ENCODE measurements at places on chromosomes 1 and 21.

GRCh38 chr1:36397083-36397377, 678 bp downstream of the LSM10 start:
- no peak for DNase-seq

DNA sequence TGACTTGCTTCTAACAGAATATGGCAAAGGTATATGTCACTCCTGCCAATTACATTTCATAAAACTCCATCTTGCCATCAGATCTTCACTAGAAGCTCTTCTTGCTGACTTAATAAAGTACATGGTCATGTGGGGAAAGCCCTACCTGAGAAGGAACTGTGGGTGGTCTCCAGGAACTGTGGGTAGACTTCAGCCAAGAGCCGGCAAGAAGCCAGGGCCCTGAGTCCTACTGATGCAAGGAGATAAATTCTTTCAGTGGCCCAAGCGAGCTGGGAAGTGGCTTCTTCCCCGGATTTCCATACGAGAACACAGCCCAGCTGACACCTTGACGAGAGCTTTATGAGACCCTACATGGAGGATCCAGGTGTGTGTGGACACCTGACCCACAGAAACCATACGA, 228.7 kb downstream of the SMYD3 start:
- no peak for DNase-seq

GRCh38 chr21:41620982-41621381, 113.0 kb upstream of the TMPRSS2 start:
- DNase-seq: no peak

DNA sequence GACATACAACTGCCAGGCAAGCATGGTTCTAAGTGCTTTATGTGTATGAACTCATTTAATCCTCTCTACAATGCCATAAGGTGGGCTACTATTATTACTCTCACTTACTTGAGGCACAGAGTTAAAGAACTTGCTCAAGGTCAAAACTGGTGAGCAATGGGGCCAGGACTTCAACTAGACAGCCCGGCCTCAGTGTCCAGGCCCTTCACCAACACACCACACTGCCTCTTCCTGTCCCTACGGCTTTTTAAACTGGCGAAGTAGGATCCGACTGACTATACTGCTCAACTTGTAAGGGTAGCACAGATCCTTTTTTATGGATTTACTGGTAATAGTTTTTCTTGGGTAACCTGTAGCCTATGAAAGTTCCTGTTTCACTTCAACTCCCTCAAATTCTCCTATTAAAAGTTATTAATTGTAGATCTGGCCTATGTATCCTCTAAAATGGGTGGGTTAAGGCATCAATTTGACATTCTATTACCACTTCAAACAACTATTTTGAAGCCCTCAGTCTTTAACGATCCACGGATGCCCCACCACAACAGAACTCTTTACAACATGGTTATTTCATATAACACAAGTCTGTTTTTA, 4.3 kb downstream of the ERRFI1 start:
- no peak for DNase-seq

DNA sequence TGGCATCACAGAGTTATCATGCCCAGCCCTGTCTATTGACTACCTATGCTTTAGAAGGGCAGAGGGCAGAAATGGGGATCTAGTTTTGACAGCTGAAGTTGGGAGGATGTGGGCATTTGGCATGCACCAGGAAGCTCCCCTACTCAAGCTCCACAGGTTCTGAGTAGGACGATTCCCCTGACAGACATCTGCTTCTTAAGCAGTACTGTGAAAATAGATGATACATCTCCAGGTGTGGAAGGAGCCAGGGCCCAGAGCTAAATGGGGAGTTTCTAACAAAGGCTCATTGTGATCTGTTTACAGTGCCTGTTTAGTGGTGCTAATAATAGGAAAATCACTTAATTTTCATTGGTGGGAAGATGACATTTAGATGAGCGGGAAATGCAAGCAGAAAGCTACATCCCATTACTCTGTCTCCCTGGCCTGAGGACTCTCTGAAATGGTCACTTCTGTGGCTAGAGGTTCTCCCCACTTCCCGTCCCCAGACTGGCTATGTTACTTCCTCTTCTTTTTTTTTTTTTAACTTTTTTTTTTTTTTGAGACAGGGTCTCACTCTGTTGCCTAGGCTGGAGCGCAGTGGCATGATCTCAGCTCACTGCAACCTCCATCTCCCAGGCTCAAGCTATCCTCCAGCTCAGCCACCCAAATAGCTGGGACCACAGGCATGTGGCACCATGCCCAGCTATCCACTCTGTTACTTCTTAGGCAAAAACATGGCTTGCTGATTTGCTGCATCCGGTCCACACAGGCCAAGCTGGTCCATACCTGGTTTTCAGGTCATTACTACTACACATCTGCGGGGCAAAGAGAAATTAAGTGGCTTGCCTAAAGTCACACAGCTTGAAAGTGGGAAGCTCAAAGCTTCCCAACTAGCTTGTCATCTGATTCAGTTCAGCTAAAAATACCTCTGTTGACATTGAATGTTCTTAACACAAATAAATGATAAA, 23.2 kb upstream of the CNIH3 start:
- no peak for DNase-seq

DNA sequence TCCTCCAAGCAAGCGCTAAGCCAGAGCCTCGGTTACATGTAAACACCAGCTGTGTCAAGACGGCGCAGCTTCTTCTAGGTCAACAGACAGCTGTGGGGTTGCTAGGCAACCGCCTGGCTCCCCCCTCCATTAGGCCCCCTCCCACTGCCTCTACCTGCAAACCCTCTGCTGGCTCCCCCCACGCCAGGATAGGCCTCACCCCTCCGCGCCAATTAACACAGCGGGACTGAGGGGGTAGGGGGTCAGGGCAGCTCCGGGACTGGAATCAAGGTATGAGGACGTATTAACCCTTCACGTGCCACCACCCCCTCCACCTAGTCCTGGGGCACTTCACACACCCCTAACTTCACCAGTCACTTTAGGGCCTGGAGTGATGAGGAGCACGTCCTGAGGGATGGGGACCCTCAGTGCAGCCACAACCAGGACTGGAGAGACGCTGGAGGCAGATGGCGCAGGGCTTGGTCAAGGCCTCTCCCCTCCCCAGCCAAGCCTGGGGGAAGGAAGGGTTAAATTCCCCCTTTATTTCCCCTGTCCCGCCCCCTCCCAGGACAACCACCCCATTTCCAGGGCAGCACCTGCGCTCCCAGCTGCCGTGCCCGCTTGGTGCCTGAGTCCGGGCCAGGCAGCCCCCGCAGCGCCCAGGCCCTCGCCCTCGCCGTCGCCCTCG, 37.4 kb upstream of the WASF2 start:
- DNase-seq: peak; percentile 98

- no peak for DNase-seq
Observed at GRCh38 chr1:153140484-153140883, 10.2 kb downstream of the SPRR2G start.

DNA sequence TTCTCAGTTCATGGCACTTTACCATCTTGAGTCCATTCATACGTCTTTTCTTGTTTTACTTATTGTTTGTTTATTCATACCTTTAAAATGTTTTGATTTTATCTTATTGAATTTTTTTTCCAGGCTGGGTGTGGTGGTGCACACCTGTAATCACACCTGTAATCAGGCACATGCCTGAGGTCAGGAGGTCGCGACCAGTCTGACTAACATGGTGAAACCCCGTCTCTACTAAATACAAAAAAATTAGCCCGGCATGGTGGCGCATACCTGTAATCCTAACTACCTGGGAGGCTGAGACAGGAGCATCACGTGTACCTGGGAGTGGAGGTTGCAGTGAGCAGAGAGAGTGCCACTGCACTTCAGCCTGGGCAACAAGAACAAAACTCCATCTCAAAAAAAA, 104.1 kb upstream of the MROH9 start:
- no peak for DNase-seq

GRCh38 chr1:204565617-204566582, 49.7 kb downstream of the MDM4 start:
- peak; percentile 75 for DNase-seq

GRCh38 chr1:41924911-41925310, 6.2 kb upstream of the HIVEP3 start:
- no peak for DNase-seq

GRCh38 chr1:210882414-210883221, 251.3 kb downstream of the KCNH1 start:
- no peak for DNase-seq

GRCh38 chr1:17218939-17219338, 14.0 kb downstream of the PADI1 start:
- DNase-seq: no peak

DNA sequence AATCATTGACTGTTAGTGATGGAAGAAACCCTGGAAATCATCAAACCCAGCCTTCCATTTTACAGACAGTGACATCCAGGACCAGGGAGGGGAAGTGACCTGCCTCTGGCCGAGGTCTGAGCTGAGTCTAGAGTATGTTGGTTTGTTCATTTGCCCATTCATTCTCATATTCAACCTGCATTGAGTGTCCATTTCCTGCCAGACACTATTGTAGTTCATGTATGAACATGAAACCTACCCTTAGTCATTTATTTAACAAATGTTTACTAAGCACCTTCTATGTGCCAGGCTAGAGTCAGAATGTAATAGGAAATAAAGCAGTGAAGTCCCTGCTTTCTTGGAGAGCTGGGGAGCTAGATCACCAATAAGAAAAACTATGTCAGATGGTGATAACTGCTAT, 51.3 kb downstream of the KCND3 start:
- no peak for DNase-seq
